ENCODE measurements at places on chromosomes 7 and 10.
A peak's percentile ranks its signal among the peaks of the same experiment; 100 is the strongest.

- no peak for DNase-seq
Observed at GRCh38 chr10:82668221-82668895, 793.4 kb downstream of the NRG3 start.

- DNase-seq = no peak
Observed at GRCh38 chr7:45576249-45576929, 2.2 kb downstream of the ADCY1 start.

DNA sequence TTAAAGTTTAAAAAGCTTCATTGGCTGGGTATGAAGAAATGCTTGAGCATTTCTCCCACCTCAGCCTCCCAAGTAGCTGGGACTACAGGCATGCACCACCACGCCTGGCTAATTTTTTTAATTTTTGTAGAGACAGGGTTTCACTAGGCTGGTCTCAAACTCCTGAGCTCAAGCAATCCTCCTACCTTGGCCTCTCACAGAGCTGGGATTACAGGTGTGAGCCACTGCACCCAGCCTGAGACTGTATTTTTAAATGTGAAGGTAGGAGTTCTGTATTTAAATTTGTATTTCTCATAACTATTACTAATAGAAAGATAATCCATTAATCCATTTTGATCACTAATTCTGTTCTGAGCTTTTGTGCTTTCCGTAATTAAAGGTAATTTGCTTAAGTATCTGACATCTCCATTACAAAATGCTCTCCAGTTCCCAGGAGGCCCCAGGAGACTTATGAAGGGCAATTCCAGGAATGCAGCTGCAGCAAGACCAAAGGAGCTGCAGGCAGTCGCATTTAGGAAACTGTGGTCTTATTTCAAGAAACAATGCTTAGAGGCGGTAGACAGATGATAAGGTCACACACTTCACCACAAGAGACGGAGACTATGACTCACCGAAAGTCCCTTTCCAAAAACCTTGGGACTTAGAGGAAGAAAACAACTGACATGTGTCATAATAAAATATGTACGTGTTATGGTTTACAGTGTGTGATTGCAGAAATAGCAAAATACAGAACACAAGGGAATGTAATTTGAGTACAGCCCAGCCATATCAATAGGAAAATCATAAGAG lies 23.3 kb downstream of the YAE1 start:
- DNase-seq = peak; percentile 65

- no peak for DNase-seq
Observed at GRCh38 chr10:48383393-48383792, 76.9 kb downstream of the MAPK8 start.

DNA sequence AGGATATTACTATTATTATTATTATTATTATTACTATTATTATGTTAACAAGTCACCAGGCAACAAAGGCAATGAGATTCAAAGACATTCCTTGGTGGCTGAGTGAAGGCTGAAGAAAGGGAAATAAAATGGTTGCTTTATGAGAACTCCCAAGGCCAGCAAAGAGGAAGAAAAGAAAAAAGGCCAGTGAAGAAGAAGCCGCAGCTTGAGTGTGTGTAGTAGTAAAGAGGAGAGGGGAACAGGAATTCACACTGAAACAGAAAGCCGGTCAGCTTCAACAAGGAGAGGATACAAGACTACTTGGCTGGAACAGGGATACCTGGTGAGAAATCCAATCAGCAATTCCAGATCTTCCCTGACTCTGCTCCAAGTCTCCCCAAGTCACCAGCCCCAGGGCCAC lies 42.4 kb downstream of the PLXNA4 start:
- no peak for DNase-seq

GRCh38 chr7:73517241-73517995 lies 4.7 kb downstream of the BAZ1B start:
- no peak for DNase-seq

DNA sequence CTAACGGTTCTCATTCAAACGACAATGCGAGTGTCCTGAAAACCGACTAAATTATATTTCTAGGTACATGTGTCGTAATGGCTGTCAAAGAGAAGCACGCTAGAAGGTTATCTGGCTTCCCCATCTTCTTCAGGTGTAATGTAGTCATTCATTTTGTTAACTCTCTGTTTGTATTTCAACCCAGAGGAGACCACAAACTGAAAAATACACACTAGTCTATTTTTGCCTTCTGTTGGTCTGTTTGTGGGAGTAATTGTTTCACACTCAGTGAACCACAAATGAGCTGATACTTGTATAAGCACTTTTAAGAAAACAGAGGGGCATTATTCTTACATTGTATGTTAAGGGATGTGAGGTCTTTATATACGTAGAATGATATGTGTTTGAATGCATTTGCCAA lies 305.9 kb downstream of the GATA3 start:
- DNase-seq = no peak

- DNase-seq = no peak
Observed at GRCh38 chr10:58143944-58144343, 123.8 kb downstream of the IPMK start.

DNA sequence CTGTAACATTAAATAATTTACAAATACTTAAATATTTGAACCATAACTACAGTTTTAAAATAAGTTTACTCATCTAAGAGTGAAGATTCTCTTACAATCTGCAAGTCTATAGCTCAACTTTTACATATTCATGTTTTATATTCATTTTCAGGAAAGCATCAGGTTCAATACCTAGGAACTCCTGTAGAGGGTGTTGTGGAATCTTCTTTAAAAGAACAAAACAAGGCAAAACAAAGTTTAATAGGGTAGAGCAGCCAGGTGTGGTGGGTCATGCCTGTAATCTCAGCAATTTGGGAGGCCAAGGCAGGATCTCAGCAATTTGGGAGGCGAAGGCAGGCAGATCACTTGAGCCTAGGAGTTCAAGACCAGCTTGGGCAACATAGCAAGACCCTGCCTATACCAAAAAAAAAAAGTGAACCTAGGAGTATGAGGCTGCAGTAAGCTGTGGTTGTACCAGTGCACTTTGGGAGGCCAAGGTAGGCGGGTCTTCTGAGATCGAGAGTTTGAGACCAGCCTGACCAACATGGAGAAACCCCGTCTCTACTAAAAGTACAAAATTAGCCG lies 45.1 kb downstream of the ST8SIA6 start:
- no peak for DNase-seq

DNA sequence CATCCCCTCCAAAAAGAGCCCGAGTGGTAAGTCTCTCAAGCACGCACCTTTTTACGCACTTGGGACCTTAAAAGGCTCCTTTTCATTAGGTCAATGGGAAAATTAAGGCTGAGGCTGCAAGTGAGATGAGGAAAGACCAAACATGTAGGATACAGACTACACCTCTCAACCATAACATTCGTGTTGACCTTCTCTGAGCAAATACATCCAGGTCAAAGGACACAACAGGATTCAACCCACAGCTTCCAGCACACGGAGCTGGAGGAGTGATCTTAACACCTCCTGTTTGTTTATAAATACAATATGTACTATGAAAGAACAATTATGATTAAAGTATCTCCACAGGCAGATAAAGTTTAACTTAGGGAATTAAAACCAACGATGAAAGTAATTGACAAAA lies 9.7 kb downstream of the SFMBT2 start:
- DNase-seq = no peak

DNA sequence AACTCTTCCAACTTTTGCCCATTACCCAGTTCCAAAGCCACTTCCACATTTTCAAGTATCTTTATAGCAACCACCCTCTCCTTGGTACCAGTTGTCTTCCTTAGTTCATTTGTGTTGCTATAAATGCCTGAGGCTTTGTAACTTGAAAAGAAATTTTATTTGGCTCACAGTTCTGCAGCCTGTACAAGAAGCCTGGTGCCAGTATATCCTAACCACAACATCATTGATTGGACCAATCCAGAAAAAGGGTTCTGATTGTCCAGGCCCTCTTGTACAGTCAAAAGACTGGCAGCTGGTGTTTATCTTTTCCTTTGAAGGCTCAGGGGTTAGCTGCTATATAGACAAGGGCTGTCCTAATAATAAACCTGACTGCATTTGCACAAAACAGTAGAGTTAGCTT lies 21.1 kb upstream of the ABCC2 start:
- no peak for DNase-seq

- DNase-seq = no peak
Observed at GRCh38 chr10:114363745-114364454, 40.4 kb downstream of the AFAP1L2 start.

DNA sequence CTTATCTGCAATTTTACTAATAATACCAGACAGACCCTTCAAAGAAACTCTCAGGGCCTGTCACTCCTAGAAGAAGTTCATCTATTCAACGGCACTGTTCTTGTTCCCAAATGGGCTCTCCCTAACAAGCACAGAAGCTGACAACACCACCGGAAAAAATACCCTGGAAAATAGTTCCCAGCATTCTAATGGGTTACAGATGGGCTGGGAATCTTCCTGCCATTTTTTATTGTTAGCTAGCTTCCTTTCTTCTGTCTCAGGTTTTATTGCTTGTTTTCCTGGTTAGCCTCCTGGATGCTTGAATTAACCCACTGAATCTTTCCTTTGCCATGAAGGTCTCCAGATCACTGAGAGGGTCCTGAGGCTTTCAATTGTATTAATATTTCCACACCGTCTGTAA lies 689.8 kb upstream of the NRP1 start:
- no peak for DNase-seq

GRCh38 chr10:66836057-66836456 lies 89.8 kb upstream of the LRRTM3 start:
- DNase-seq = no peak

DNA sequence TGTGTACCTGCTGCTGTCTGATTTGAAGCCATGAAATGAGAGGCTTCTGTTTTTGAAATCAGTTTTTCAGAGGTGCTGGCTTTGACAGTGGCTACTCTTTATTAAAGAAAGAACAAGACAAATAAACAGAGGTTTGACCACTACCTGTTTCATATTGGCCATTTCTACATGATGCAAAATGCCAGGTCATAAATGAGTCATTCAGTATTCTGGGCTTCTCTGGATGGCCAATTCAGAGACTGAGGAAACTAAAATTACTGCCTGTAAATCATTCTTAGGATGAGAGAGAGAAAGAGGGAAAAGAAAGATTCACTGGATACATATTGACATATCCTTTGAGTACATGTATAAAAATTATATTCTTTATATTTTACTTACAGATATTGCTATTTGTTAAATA lies 303.3 kb upstream of the ETV1 start:
- no peak for DNase-seq

GRCh38 chr7:159166530-159166929 lies 21.9 kb upstream of the VIPR2 start:
- no peak for DNase-seq

- DNase-seq = no peak
Observed at GRCh38 chr10:44607116-44607515, 222.2 kb upstream of the CXCL12 start.

GRCh38 chr10:110562348-110562747 lies 5.1 kb upstream of the SMC3 start:
- DNase-seq = no peak

DNA sequence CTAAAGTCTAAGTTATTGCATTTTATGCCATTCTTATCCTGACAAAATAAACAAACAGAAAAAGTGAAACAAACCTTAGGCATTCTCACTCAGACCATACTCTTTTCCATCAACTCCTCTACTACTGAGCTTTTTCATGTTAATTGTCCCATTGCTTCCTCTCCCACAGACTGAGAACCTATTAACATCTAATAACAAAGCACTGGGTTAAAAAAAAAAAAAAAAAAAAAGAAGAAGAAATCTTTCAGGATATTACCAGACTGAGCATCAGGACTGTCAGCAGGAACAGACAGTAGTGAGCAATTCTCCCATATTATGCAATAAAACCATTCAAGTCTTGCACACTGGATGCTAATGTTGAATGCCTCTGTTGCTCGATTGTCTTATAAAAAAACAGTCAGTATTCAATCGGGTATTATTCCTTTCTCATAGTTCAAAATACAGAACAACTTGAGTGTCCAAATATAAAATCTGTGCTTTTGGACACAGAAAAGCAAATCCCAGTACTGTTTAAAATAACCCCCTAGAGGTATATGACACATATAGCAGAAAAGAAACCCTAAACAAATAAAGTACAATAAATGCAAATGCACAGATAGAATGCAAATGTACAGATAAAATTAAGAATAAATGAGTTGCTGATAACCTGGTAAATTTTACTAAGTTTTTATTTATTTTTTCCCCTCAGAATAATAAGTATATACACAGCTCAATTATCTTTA lies 531.3 kb upstream of the LRRTM3 start:
- DNase-seq = no peak

DNA sequence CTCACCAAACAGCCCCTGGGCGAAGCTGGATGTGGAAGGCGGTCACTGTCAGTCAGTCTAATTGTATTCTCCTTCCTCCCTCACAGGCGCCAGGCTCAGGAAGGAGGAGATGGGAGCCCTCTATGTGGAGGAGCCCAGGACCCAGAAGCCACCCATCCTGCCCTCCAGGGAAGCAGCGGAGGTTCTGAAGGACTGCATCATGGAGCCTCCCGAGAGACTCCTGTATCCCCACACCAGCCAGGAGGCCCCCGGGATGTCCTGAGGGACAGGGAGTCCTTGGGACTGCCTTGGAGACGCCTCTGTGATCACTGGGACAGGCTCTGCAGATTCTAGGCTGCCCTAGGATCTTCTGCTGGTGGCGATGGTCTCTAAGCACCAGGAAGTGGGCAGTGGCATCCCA lies 9.7 kb upstream of the ATP6V0E2 start:
- DNase-seq = no peak
